ENCODE measurements at places on chromosomes 13 and 19.

DNA sequence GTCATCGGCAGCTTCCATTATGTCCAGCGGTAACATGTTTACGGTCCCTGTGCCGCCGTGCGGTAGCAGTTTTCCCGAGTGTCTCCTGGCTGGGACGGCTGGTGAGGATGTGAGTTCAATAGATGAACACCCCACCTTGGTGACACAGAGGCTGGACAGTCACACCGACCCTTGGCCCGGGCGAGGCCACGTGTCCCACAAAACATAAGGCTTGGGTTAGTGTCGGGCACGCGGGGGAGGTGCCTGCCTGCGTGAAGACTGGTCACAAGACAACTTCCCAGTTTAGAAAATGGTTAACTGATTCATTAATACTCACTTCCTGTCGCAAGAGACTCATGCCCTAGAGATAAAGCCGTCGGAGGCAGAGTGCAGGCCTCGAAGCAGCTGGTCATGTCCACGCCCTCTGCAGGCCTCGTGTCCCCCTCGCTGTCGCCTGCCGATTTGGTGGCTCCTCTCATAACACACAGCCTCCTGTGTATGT lies 17.2 kb downstream of the RASA3 start:
- DNase-seq: peak; percentile 71

GRCh38 chr19:7395360-7396066 lies 46.8 kb downstream of the ARHGEF18 start:
- peak; percentile 24 for DNase-seq

DNA sequence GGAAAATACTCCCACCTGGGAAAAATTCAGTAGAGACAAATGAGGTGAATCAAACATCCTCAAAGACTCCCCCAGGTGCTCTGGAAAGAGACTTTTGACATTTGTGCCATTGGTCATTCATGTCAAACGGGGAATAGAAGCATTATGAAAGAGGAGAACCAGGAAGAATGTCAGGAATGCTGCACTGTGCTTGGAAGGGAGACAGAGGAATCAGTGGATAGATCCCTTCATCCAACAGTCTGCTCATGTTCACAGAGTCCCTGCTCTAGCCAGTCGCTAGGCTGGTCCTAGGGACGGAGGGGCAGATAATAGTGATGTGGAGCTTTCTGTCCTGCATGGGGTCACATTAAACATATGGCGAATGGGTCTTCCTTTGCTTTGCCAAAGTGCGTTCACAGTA lies 384.4 kb downstream of the FGF9 start:
- peak; percentile 55 for DNase-seq

DNA sequence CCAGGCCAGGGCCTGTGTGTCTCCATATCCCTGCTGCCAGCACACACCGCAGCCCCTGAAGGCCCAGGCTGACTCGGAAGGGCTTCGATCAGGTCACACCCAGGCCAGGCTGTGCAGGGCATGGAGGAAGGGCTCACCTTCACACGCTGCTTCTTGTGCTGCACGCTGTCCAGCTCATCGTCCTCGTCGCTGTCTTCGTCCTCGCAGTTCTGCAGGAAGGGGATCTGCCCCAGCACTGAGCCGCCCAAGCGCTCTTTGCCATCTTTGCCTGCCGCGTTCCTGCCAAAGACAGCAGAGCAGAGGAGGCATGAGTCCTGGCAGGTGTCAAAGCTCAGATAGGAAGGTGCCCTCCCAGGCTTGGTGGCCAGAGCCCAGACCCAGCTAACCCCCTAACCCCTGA lies 13.7 kb upstream of the PRKD2 start:
- no peak for DNase-seq

GRCh38 chr13:65093357-65093756 lies 2136.8 kb downstream of the PCDH9 start:
- DNase-seq: no peak

DNA sequence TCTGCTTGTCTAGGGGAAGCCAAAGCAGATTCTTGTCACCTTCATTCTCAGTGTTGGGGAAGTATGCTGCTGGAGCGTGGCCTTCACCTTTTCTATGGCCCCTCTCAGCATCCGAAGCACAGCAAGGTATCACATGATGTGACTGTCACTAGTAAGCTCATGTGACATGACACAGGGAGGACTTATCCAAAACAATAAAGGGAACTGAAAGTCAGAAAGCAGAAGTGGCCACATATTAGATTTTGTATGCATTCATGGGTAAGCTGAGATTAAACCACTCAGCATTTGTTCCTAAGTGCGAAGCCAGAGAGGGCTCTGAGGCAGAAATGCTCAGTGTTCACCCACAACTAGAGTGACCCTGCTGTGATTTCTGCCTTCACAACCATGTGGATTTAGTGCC lies 72.8 kb upstream of the PCDH8 start:
- DNase-seq: no peak

DNA sequence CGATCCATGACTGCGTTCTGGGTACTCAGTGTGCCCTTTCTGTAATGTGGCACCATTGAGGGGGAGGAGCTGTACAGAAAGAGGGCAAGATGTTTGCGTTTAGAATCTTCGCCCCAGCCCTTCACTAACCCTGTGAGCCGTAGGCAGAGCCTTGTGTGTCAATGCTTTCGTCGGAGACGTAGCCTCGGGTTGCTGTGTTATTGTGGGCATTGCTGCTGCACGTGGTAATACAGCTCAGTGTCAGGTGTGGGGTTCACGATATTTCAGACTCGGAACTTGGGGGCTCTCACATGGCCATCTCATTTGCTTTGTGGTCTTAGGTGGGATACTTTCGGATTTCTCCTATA lies 6.1 kb downstream of the RPS9 start:
- no peak for DNase-seq

DNA sequence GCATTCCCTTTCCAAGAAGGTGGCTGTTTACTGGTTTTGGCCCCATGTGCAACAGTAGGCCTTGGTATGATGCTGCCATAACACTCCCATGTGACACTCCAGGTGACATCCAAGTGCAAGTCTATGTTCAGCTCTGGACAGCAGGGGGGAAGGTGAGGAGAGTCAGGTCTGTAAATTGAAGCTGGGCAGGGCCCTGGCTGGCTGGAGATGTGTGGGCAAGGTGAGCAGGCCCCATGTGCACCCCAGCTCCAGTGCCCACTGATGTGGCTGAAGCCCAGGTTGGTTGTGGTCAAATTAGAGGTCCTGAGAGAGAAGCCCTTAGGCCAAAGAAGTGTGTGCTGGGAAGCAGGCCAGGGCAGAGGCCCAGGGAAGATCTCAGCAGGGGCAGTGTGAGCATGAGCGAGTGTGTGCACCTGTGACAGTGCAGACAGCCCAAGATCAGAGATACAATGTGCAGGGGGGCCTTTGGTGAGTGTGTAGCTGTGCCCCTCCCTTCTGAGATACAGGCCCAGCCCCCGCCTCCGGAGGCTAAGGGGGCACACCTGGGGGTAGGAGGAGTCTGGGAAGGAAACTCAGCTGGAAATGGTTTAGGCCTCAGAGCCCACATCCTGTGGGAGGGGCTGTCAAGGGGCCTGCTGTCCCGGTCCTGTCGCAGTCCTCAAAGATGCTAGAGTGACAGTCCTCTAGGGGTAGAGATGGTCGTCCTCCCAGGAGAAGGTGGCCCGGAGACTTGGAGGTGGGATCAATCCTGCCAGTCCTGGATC lies 18.6 kb downstream of the DEDD2 start:
- no peak for DNase-seq

Measured in AG20443 (cell line).